BE2C (cell line): ENCODE measurements at places on chromosomes 1 and 21.

DNA sequence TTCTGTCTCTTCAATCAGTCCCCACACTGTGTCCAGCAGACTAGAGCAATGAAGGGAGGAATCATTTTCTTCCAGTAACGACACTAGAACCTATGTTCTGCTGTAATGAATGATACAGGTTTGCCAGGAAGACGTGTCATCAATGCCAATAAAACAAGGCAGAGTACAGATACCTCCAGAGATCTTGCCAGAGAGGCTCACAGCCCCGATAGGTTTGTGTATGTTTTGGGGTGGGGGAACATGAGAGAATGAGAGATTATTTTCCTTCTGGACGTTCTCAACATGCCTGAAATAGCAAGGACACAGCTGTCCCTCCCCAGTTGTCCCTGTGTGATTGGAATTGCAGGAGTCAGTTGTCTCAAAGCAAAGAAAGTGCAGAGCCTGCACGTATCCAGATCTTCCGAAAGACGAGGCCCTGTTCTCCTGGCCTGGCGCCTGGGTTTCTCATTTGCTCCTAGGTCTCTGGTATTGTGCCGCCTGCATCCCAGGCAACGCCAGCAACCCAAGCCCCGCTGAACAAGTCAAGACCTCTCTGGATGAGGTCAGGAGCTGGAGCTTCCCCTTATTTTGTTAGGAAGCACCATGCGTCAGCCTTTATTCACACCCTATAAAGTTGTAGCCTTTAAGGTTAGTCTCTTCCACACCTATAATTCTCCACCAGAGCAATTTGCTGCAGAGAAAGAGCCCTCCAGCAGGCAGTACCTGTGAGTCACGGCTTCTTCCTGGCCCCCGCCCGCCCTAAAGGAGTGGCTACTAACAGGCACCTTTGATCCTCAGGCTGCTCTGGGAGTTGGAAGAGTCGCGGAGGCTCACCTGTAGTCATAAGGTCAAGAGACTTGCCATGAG is 130.5 kb downstream of the TOMM20 start:
- DNase-seq, result peak; percentile 45

- no peak for DNase-seq
Observed at GRCh38 chr1:236677641-236678235, 8.6 kb upstream of the ACTN2 start.

GRCh38 chr1:156497743-156498431 is 2.7 kb downstream of the MEF2D start:
- DNase-seq, result no peak

DNA sequence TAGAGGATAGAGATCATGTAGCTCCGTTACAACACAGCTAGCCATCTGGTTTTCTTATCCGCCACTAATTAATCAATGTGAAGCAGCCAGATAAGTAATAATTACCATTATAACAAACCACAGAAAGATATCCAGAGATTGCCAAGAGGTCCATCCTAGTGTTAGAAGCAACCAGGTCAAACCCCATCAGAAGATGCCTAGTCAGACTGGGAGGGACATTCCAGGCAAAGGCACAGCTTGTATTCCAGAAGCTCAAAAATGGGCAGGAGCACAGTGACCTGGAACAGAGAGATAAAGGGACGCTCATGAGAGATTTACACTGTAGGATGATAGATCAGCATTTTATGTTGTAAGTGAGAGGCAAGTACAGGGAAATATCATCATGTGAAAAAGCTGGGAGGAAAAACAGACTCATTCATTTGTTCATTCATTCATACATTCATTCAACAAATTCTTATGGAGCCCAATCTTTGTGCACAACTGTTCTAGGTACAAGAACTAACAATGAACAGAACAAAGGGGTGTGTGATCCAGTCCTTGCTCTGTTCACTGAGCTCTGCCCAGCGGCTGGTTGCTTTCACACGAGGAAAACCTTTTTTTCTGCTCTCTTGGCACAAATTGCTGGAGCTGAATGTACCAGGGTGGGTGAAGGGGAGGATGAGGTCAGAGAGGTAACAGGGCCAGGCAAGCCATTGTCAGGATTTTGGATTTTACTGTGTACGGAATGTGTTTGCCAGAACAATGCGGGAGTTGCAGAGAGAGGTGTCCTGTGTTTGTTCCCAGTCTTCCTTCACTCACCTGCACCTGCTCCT is 240.8 kb upstream of the FGGY start:
- peak; percentile 13 for DNase-seq

DNA sequence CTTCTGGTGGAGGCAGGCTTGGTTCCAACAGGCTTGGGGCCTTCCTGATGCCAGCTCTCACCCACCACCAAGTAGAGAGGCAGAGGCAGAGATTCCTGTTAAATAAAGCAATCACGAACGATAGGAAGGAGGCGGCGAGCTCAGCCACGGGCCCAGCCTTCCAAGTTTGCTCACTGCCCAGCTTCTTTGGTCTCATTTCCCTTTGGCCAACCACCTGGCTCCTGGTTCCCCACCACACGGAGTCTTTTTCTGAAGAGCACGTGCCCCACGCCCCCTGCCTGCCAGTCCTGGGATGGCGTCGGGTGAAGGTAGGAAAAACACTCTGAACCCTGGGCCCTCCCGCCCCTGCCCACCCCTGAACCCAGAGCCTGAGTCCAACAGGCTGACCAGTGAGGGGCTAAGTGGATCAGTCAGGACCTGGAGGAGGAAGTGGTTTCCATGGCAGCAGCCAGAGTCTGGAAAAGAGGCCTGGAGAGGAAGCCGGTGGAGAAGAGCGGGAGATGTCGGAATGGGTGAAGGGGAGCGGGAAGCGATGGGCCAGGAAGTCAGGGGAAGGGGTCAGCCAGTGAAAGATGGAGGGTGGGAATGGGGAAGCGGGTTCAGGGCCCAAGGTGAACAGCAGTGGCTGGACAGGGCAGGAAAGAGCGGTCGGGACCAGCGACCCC is 158.2 kb upstream of the KLHDC7A start:
- peak; percentile 21 for DNase-seq

DNA sequence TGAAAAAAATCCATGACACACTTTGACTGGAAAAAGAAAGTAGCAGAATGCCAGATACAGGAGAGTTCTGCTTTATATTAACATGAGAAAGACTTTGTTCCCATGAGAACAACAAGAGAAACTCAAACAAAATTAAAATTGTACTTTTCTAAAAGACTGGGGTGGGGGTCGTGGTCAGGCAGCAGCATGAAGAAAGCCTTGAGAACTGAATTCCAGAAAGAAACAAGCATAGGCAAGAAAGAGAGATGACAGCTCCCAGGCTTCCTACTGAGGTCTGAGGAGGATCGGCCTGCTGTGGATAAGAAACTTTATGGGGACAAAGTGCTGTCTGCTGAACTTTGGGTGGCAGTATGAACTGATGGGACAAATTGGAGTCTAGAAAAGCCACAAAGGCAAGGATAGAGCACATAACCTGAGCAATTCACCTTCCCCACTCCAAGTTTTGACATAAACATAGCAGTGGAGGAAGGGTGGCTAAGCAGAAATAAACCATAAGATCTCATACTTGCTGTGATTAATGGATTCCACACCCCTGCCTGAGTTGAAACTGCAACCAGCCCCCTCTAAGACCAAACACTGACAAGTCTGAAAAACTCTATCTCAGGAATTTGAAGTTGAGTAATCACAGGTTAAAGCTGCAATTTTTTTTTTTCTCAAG is 43.7 kb downstream of the COL6A1 start:
- no peak for DNase-seq

- DNase-seq, result no peak
Observed at GRCh38 chr1:87273291-87273690, 55.4 kb upstream of the LMO4 start.

- DNase-seq, result no peak
Observed at GRCh38 chr1:41626616-41627375, 142.3 kb upstream of the EDN2 start.

DNA sequence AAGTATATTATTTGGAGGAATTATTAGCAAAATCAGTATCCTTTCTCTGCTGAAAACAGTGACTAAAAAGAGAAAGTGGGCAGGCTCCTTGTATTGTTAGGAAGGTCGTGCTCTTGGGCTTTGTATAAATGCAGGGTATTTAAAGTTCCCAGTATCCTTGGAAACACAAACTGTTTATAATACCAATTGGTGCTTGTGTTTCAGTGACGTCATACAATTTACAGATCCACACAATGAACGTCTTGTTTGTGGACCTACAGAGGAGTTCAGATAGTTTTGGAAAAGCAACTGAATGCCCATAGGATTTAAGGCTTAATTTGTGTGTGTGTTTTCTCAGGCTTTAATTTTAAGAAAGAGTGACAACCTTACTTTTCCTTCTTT is 168.2 kb downstream of the RASAL2 start:
- DNase-seq, result no peak

DNA sequence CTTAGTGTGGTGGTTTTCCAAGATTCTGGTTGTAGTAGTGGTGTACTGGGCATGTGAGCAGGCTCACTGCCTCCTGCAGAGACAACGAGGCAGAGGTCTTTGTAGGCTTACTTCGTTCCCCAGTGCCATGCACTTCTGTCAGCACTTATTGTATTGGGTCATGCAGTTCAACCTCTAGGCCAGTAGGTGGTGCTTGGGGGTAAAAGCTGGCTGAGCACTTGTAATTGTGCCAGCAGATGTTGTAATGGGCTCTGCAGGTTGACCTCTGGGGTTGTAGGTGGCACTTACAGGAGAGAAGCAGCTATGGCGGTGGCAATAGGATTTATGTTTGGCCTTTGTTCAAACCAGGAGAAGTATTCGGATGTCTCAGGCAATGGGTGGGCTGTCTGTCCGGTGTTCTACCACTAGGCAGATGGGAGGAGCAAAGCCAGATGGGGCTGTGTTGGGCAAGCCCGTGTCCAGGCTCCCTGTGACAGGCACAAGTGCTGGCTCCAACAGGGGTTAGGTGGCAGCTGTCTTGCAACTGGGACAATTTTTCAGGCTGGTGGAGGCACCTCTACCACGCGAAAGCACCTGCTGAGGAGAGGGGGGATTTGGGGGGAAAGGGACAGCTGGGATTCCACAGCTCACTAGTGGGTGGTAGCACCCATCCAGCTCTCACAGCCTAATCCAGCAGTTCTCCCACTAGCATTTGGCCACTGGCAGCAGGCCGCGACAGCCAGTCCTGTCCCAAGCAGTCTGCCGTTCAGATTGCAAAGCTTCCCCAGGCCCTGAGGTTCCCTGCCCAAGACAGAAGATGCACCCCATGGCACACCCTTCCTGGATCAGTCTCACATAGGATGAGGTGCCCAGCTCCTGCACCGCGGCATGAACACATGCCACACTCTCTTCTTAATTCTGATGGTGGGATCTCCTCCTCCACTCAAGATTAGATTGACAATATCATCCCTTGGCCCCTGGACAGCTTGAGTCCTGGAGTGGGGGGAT is 274.5 kb downstream of the CTH start:
- DNase-seq, result peak; percentile 55

GRCh38 chr1:155158991-155159390 is 14.1 kb downstream of the KRTCAP2 start:
- DNase-seq, result no peak

GRCh38 chr1:235746245-235746644 is 96.7 kb upstream of the GNG4 start:
- DNase-seq, result no peak

GRCh38 chr1:96596226-96596922 is 125.2 kb upstream of the PTBP2 start:
- peak; percentile 64 for DNase-seq
